ENCODE measurements at places on chromosomes 1 and 21.

DNA sequence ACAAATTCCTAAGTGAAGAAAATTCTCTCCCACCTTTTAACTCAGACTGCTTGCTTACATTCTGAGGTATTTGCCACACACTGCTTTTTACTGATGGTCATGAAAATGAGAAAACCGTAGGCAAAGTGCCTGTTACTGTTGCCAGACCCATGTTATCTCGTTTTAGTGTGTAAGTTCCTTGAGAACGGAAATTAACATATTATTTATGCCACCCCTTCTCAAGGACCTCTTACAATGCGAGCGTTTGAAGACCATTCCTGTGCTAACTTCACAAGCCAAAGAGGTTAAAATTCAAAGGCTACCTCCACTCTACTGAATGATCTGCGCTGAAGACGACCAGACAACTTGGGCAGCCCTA lies 509 bp downstream of the NVL start:
- DNase-seq: no peak

DNA sequence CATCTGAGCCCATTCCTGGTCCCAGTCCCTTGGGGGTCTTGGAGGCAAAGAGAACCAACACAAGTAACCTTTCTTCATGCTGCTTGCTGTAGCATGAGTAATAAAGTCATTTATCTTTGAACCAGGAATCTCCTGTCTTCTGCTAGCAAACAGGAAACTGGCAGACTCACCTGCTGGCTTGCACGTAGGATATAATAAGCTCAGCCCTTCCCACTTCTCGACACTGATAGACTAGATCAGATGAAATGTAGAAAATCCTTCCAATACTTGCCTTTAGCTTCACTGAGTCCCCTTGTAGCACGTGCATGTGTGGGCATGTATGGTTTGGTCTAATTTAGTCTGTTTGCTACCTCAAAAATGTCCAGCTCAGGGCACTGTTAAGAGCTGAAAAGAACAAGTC lies 6.5 kb upstream of the TFF2 start:
- DNase-seq: no peak

GRCh38 chr1:212649020-212649419 lies 40.5 kb downstream of the ATF3 start:
- no peak for DNase-seq

GRCh38 chr21:29104239-29104708 lies 26.2 kb upstream of the MAP3K7CL start:
- DNase-seq: no peak

DNA sequence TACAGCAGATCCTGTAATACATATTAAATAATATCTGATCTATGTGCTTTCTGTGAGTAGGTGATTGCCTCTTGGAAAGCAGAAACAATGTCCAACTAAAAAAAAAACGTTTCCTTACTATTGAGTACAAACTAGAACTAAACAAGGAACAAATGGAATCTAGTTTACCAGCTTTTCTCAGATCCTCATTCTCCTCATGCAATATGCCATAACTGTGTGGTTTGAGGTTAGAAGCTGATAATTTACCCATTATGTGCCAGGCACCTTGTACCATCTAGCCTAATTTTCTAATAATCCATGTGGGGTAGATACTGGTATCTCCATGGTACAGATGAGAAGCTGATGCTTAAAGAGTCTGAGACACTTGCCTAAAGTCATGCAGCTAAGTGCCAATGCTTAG lies 154.7 kb downstream of the PTGER3 start:
- DNase-seq: no peak

DNA sequence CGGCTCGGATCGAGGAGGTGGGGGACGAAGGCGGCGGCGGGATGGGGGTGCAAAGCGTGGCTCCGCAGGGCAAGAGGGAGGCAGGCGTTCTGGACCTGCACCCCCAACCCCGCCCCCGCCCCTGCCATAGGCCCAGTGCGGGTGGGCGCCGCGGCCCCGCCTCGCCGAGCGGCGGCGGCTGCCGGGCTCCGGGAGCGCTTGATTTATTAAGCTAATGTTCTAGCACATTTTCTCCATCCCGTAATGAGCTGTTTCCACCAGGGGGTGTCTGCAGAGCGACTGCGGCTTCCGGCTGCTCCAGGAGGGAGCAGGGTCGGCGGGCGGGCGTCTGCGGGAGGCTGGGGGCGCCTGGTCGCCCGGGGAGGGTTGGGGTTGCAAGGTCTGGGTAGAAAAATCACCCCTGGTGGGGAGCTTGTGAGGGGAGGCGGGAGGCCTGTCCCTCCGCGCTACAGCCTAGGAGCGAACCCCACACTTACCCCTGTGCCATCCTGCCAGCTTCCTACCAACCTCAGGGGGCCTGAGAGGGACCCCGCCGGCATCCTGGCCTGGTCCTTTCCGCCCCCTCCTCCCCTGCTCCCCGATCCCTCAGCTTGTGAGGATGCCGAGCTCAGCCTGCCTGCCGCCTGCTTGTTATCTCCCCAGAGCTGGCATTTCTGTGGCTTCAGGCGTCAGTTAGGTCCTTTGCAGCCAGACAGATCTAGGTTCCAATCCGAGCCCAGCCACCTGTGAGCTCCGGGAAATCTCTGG lies 48.5 kb upstream of the ACOT11 start:
- DNase-seq: peak; percentile 35

- DNase-seq: no peak
Measured at GRCh38 chr1:22880174-22880601, 92.5 kb downstream of the LACTBL1 start.

GRCh38 chr1:109084563-109085517 lies 5.7 kb upstream of the TMEM167B start:
- no peak for DNase-seq

- no peak for DNase-seq
Measured at GRCh38 chr21:16279731-16280581, 550.2 kb downstream of the USP25 start.

DNA sequence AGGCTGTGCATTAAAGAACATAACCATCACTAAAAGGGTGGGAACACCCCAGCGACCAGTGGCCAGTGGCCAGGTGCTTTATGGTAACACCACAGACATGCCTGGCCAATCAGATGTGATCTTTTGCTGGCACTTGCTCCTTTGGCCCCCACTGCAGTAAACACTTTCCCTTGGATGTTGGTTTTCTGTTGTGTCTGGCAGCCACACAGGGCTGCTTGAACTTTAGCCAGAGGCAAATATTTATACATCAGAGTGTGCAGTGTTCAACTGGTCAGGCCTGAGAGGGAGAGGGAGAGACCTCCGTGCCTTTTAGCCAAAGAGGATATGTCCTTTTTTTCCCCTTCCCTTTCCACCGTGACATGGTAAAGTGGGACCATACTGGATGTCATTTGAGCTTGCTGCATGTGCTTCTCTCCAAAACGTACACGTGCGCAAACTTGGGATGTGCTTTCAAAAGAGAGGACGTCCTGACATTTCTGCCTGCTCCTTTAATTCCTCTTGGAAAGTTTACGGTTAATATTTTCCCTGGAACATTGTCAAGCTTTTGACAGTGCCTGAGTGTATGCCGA lies 101.2 kb downstream of the NFIA start:
- DNase-seq: no peak

- peak; percentile 20 for DNase-seq
Measured at GRCh38 chr1:212608959-212609700, 569 bp downstream of the ATF3 start.

DNA sequence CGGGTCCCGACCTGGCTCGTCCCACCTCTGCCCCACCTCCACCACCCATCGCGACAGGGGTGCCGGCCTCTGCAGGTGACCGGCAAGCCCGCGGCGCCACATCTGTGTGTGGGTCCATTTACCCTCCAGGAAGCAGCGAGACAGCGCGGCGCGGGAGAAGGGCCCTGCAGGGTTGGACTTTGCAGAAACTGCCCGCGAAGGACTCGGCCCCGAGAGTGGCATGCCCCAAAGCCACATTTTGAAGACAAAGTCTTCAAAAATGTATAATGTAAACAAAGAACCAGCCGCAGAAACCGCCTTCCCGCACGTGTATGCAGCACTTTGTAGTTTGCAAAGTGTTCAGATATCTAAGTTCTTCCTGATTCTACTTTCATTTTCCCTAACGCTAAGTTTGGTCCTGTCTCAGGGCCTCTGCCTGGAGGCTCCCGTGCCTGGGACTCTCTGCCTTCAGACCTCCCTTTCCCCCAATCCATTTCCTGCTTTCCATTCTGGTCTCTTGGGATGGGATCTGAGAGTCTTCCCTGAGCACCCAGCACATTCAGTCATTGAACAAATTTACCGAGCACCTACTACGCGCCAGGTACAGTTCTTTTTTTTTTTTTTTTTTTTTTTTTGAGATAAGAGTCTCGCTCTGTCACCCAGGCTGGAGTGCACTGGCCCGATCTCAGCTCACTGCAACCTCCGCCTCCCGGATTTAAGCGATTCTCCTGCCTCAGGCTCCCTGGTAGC lies 524 bp upstream of the TMCO4 start:
- DNase-seq: peak; percentile 24

GRCh38 chr1:201666645-201667044 lies 127.7 kb downstream of the NAV1 start:
- no peak for DNase-seq

DNA sequence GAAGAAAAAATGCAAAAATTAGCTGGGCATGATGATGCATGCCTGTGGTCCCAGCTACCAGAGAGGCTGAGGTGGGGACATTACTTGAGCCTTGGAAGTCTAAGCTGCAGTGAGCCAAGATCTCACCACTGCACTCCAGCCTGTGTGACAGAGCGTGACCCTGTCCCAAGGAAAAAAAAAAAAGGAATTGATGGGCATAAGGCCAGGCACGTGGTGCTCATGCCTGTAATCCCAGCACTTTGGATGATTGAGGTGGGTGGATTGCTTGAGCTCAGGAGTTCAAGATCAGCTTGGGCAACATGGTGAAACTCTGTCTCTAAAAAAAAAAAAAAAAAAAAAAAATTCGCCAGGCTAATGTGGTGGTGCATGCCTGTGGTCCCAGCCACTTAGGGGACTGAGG lies 55.8 kb upstream of the ATP2B4 start:
- DNase-seq: no peak

DNA sequence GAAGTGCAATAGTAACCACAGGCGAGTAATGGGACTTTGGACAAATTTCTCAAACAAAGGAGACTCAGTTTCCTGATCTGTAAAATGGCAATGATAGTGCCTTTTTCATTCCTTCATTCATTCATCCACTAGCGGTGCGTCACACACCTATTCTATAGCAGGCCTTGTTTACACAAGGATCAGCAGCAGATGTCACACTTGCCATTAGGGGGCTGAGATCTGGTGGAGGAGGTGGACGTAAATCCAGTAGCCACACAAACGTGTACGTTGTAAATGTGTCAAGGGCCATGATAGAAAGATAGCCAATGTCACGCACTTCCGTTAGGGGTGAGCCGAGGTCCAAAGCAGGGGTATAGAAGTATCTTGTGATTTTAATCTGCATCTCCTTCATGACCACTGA lies 34.2 kb downstream of the SERINC2 start:
- DNase-seq: no peak

DNA sequence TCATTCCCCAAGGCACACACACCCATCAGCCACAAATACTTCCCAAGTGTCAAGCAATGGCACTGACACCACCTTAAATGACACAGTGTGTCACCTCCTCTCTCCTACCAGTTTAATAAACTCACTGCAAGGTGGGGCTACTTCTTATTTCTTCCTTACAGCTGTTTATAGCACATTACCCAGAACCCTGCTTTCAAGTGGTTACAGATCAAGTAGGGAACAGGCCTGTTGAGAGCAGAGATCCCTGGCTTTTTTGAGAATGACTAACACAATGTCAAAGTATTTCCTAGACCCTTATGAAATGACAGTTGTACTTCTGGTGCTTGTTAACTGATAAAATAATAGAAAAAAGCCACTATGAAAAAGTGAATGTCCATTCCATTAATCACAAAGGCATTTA lies 19.8 kb downstream of the ZBTB17 start:
- DNase-seq: no peak

GRCh38 chr1:238293075-238293474 lies 402.4 kb upstream of the ZP4 start:
- no peak for DNase-seq

GRCh38 chr1:99749504-99750347 lies 16.7 kb downstream of the FRRS1 start:
- DNase-seq: no peak

Measured in naive thymus-derived CD8-positive, alpha-beta T cell (primary cell).